Activated T-cell treated with anti-CD3 and anti-CD28 coated beads for 4 hours (primary cell): ENCODE measurements at places on chromosomes 5 and 9.

- no peak for DNase-seq
Observed at GRCh38 chr9:88198341-88198807, 60.1 kb upstream of the SPATA31C2 start.

DNA sequence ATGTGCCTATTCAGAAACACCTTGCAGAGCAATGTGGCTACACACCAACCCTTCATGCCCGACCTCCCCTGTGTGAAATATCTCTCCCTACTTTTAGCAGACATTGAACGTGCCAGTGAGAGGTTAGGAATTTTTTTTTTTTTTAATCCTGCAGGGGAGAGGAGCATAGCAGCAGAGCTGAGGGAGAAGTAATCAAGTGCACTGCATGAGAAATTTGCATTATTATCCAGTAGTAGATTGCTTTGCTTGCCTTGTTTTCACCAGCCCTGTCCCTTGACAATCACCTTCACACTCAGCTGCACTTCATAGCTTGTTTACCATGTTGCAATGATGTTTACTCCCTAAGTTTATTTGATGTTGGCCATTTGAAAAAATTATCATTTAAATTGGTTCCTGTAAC, 489.6 kb upstream of the ZNF608 start:
- DNase-seq, result no peak

DNA sequence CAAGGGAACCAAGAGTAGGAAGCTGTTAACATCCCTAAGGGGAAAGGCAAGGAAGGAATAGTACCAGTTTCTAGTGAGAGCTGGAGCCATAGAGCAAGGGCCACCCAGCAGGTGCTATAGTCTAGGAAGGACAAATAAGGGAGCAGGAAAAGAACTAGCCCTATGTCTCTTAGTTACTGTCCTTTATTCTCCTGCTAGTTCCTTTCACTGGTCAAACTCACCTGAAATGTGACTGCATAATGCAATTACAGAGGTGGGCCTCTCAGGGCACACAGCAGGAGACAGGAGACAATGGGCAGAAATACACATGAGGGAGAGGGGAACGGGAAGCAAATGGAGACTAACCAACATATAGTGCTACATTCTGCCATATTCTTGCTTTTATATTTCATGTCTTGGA, 26.7 kb upstream of the FRMPD1 start:
- DNase-seq, result no peak

- no peak for DNase-seq
Observed at GRCh38 chr5:131262953-131263541, 806 bp upstream of the CDC42SE2 start.

DNA sequence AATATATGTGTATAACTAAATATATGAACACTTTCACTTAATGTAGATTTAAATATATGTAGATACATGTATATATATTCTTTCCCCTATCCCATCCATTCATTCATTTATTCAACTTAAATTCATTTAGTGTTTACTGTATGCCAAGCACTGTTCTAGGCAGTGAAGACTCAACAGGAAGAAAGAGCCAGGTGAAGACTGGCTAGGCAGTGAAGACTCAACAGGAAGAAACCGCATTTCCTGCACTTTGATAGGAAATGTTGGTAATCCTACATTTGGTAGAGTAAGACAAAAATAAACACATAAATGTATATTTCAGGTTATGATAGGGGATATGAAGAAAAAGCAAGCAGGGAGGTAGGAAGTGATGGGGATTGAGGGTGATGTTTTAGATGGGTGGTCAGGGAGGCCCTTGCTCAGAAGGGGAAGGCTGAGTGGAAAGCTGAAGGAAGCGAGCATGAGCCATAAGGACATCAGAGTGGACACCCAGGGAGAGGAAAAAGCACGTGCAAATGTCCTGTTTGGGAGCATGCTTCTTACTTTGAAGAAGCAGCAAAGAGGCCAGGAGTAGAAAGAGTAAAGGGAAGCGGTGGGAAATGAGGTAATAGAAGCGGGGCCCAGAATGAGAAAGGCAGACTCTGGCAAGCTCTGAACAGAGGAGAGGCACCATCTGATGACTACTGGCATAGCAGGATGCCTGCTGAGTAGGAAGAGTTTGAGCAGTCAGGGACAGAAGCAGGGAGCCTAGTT, 227.8 kb upstream of the MAP3K1 start:
- DNase-seq, result no peak

DNA sequence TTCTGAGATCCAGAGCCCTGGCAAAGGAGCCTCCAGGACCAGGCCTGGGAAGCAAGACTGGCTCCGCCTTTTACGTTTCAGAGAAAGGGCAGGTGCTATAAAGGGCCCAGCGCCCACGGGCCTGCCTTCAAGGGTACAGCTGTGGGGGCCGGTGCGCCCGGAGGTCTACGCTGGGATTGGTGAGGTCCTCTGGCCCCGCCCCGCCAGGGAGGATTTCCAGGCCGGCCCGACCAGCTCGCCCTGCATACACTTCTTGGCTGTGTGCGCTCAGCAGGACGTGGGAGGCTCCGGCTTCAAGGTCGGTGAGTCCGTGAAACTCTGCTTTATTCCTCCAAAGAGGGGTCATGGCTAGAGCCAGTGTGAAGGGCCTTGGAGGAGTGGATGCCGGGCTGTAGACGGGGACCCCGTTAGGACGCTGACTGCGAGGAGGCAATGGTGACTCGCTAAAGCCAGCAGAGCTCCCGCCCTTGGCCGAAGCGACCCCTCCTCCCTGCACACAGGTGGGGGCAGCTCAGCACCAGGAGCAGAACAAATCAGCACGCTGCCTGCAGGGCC, at the start of gene CKMT2:
Gene CKMT2, plus strand, starts transcription at position 243 of the 555 bp plus-strand sequence. CDS start 17,811 bp downstream, outside the sequence.
- DNase-seq, result no peak

DNA sequence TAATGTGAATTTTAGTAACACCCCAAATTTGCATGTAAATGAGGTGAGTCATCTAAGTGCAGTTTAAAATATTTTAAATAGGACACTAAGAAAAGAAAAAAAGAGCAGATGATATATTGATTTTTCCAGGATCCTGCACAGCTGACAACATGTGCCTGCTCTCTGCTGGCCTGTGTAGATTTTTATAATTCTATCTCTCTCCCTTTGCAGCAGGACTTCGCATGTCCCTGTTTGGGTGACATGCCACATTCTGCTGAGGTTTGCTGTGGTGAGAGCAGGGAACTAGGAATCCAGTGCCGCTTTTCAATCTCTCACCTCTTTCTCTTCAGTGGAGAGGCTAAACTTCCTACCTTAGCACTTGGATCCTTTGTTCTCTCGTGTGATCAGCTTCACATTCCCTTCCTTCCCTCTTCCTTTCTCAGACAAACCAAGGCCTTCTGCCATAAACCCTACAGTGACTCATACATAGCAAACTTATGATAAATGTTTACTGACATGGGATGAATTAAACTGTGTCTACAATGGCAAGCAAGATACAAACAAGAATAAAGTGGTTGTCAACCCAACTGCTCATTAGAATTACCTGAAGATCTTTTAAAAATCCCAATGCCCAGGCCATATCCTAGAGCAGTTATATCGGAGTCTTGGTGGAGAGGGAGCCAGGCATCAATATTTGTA, 198.8 kb upstream of the EFNA5 start:
- no peak for DNase-seq

- no peak for DNase-seq
Observed at GRCh38 chr5:55935371-55935770, 59.4 kb downstream of the IL6ST start.

GRCh38 chr9:21153336-21154017, 11.8 kb upstream of the IFNW1 start:
- no peak for DNase-seq
